ENCODE measurements at places on chromosomes 1 and 21.

DNA sequence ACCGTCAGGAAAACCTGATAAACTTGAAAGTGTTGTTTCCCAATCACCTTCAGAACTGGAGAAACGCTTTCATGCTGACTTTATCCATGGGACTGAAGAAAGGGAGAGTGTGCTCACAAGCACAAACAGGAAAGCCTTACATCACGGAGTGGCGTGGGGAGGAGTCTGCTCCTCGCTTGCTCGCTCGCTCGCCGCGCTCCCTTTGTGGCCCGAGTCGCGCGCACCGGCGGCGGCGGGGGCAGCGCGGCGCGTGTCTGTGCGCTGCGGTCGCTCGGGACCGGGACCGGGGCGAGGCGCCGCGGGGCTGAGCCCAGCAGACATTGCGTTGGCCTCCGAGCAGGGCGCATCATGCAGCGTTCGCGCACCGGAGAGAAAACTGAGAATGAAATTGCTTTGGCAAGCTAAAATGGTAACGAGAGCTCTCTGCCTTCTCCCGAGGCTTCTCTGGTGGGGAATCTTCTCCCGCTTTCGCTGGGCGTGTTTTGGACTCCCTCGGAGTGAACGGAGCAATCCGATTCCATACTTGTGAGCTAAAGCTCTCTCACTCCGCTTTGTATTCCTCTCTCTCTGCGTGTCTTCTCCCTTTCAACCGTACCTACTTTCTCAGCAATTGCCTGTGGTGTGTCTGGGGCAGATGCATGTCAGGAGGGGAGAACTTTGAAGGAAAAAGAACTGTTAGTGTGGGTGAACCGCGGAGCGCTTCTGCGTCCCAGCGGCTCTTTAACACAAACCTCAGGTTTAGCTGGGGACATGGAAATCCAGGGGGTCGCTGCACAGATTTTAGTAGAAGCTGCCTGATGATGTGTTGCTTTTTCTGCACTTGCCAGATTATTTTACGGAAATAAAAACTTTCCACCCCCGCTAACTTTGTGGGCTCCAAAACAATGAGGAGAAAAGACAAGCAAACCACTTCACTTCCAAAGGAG lies at the start of gene RGL1:
Gene RGL1 (plus strand): TSS at position 205 of the 926 bp plus-strand sequence. CDS start 178 bp downstream, at position 383.
- peak; percentile 46 for DNase-seq

DNA sequence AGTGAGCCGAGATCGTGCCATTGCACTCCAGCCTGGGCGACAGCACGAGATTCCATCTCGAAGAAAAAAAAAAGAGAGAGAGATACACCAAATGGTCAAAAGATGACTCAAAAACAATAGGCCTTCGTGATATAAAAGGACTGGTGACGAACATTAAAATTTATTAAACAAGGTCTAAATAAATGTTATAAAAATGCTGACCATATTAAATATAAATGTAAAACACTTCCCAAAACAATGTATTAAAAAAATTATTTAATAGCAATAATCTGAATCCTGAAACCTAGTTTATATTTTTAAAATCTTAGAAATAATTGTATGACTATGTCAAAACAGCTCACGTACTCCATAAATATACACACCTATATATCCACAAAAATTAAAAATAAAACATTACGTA lies 247.6 kb downstream of the SETD4 start:
- DNase-seq: no peak

DNA sequence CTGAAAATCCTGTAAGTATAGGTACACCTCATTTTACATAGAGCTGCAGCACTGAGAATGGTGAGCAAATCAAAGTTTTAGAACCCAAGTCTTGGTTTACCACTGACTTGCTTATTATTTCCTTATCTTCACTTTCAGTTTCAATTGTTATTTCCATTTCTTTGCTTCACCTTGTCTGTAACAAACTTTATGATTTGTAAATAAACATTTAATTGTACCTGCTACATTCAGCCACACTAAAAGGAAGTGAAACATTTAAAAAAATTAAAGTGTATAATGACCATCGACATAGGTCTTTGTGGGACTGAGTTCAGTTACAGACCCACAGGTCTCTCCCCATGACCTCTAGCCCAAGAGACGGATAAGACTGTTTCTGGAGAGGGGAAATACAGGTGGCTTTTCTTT lies 34.4 kb downstream of the LGR6 start:
- DNase-seq: no peak

DNA sequence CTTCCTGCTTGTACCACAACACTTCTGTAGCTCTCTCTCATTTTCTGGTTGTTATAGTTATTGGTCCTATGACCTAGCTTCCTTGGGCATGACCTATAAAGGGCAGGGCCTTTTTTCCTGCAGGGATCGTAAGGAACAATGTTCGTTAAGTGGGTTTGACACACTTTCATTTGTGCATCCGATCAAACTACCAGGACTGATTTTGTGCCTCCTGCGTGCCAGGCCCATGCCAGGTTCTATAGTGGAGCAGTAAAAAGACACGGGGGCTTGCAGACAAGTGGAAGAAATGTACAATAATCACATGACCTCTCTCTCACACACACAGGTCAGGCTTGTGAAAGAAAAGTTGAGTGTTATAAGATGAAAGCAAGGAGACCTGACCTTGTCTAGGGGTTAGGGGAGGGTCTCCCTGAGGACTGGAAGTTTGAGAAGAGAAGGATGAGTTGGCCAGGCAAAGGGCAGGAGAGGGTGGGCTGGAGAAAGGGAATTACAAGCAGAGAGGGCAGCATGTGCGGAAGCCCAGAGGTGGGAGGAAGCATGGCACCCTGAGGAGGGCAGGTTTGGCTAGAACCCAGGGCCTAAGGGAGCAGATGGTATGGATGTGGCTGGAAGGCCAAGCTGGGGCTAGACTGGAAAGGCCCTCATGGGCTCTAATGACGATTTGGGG lies 145.4 kb downstream of the GRIK3 start:
- DNase-seq: no peak

DNA sequence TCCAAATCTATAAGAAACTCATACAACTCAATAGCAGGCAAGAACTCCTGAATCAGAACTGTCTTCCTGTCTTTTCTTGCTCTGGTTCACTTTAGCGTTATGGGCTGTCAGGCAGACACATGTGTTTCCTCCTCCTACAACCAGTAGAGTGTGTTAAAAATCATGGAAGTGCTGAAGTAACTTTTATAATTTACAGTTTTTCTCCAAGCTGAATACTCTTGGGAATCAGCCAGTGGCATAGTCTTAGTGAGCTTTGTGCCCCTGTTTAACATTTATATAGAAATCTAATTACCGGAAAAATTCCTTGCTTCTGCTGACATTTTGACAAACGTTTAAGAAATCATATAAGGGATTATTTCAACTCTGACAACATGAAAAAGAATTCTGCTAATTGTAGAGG lies 113.1 kb upstream of the RGS18 start:
- DNase-seq: no peak

DNA sequence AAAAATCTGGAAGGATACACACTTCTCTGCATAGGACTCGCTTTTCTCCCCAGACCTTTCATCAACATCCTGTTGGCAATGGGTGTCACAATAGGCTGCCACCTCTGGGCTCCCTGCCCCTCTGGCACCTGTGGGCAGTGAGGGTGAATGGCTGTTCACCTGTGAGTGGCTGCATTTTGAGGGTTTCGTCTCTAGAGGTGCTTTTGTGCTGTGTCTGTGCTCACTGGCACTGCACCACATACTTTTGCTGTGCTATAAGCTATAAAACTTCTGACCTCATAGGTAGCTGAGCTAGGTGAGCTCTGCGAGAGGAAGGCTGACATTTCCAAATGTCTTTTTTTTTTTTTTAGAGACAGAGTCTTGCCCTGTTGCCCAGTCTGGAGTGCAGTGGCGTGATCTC lies 35.9 kb downstream of the SLC30A1 start:
- no peak for DNase-seq

- DNase-seq: no peak
Observed at GRCh38 chr1:114339379-114339778, 171.6 kb downstream of the TRIM33 start.

DNA sequence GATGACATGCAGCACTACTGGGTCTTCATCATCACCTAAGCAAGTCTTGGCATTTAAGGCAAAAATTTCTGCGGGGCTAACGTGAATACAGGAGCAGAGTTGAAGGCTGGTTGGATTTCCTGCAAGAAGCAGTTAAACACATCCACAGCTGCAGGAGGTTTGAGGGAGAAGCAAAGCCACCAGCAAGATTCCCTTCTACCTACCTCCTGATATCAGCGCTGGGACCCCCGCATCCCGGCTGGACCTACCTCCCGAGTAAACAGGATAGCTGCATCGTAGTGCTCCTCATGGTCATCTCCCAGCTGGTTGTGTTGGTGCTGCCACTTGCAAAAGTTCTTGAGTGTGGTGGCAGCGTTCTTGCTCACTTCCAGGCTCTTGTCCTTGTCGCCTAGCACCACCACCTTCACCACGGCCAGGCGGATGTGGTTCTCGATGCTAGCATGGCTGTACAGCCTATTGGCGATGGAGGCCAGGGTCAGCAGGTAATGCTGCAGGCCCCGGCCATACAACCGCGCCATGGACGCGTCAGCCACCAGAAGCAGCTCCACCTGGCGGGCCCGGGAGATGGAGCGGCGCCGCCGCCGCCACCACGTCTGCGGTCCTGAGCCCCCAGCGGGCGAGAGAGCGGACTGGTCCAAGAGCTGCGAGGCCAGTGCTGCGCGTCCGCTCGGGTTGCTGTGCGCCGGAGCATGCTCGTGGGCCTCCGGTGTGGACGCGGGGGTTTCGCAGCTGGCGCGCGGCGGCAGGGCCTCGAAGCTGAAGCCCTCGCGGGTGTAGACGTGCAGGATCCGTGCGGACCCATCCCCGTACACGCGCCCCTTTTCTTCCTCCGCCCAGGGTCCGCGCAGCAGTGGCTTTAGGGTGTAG lies 1.6 kb downstream of the ADAMTS5 start:
- DNase-seq: no peak

GRCh38 chr1:205582471-205583291 lies 49.1 kb downstream of the ELK4 start:
- peak; percentile 63 for DNase-seq

- no peak for DNase-seq
Observed at GRCh38 chr1:22362626-22363402, 88.8 kb upstream of the ZBTB40 start.

GRCh38 chr1:94529416-94529815 lies 12.1 kb downstream of the F3 start:
- no peak for DNase-seq

DNA sequence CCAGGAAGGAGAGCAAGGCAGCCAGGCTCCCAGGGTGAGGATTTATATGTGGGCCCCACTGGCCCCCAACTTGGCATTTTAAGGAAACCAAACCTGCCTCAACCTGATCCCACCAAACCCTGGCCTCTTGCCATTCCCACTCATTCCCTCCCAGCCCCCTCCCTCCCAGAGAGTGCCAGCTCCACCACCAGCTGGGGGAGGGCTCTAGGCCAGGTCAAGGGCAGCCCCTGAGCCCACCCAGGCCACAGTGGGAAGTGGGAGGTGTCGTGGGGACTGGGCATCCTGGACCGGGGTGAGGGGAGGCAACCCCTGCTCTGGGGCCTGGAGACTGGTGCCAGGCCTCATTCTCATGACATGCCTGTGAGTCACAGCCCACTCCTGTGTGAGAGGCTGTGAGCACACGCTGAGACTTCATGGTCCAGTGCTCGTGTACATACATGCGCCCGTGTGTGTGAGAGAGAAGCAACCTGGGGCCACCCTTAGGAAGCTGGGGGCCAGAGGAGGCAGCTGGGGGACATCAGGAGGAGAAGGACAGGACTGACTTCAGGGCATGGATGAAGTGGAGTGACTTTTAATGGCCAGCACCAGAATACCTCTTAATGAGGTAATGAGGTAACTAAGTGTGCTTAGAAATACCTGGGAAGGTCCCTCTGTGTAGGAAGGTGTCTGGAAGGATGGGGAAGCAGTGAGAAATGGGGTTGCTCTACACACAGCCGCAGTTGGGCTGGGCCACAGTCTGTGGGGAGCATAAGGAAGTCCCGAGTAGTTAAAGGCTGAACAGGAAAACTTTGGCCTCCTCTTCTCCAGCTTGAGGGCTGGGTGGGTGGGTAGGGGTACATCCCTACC lies at the start of gene S100A2:
Gene S100A2 (minus strand): TSS at position 316 of the 846 bp plus-strand sequence. CDS start 1,967 bp downstream, outside the sequence.
- peak; percentile 88 for DNase-seq

GRCh38 chr1:19872190-19872589 lies 10.0 kb upstream of the OTUD3 start:
- DNase-seq: no peak

DNA sequence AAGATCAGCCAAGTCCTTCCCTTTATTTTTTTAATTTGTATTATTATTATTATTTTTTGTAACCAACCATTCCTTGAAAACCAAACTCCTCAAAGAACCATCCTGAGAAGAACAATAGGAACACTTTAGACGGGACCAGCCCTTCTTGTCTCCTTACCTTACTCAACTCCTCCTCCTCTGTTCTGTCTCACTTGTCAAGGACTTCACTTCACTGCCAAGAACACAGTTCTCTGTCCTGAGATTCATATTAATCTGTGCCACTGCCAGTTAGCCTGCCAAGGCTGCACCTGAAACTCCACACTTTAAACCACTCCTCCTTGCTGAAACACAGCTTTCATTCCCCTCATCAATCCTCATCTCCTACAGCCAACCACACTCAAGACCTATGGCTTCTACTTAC lies 73.8 kb upstream of the ATP1A1 start:
- DNase-seq: no peak

DNA sequence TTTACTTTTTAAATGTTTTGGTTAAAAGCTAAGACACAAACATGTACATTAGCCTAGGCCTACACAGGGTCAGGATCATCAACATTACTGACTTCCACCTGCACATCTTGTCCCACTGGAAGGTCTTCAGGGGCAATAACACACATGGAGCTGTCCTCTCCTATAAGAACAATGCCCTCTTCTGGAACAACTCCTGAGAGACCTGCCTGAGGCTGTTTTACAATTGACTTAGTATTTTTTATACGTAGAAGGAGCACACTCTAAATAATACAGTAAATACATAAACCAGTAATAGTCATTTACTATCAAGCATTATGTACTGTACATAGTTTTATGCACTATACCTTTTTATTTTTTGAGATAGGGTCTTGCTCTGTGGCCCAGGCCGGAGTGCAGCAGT lies 14.1 kb upstream of the MOB3C start:
- no peak for DNase-seq

DNA sequence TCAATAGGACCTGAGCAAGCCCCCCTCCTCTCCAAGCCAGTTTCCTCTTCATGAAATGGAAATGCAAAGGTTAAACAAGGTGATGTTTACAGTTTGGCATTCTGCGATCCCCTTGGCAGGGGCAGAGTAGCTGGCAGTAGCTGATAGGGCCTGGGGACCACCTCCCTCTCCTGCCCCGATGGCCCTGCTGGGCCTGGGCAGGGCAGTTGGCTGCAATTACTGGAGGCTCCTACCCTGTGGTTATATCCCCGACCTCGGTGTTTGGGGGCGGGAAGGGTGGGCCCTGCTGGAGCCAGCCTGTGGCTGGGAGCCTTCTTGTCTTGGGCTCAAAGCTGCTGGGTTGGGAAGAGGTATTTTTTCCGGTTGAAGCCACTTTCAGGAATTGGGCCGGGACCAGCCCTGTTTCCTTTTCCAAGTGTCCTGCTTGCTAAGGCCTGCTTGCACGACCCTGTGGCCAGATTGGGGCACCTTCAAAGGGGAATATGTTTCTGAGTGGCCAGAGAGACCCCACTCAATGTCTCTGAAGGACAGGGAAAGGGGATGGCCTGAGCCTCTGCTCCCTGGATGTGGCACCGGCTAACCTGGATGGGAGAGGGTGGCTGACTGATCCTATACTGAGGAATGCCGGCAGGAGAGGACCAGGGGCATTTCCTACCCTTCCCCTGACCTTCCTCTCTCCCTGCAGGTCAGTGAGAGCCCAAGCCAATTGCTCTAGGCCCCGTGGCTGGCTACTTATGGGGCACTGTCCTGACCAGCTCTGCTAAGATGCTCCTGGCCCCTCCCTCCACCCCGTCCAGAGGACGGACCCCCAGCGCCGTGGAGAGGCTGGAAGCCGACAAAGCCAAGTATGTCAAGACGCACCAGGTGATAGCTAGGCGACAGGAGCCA lies 1.9 kb downstream of the FAM110D start:
- no peak for DNase-seq
